ENCODE measurements at places on chromosomes 7 and 10.
A peak's percentile ranks its signal among the peaks of the same experiment; 100 is the strongest.

DNA sequence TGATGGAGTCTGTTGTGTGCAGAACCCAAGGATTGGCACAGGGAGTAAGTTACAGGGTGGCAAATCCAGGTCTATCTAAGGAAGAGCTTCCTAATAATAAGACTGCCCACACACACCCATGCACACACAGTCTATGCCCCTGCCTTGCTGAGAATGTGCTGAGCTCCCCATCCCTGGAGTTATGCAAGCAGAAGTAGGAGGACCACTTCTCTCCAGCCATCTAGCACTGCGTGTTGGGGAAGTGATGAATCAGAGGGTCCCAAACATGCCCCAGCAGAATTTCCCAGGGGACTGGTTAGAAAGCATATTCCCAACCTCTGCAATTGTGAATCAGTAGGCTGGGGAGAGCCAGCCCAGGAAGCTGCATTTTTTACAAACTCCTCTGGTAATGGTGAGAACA, 117.2 kb downstream of the CDH23 start:
- no peak for DNase-seq

DNA sequence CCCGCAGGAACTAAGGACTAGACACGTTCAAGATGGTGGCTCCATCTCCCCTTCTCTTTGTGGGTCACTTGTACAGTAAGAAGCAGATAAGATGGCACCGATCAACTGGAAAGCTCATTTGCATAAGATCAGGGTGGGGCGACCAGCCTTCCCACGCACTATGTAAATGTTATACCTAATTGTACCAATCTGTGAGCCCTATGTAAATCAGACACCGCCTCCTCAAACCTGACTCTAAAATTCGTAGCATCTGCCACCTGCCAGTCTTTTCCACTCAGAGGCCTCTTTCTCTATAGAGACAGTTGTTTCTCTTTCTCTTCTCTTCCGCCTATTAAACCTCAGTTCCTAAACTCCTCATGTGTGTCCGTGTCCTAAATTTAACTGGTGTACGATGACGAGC, 324.5 kb downstream of the PHF14 start:
- no peak for DNase-seq

- DNase-seq, result no peak
Measured at GRCh38 chr10:17708821-17709220, 43.2 kb upstream of the TMEM236 start.

GRCh38 chr10:123865350-123865749, 26.3 kb downstream of the CPXM2 start:
- no peak for DNase-seq

GRCh38 chr10:24344279-24344678, 135.3 kb downstream of the KIAA1217 start:
- no peak for DNase-seq

DNA sequence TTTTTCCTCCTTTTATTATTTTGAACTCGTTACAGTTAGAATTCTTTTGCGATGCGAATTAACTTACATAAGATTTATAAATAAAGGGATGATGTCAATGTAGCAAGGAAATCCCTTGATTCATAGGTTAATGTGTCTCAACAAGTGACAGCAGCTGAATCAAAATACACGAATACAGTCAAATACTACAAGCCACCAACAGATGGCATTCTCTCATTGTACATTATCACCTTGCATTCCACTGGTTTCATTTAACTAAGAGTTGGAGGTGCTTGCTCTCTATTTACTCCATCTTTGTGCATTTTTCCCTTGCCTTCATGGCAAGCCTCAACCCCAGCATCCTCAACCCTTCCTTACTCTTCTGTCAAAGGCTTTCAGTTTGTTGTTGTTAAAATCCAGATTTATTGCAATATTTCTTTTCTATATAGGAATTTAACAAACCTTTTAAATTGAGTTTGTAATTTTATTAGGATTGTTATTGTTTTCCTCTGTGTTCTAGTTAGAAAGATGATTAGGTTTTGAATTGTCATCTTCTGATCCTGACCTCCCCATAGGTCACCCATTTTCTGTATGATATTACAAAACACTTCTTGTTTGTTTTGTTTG, 78.3 kb downstream of the SLC25A40 start:
- DNase-seq, result no peak

- peak; percentile 37 for DNase-seq
Measured at GRCh38 chr10:91798649-91799611, 704 bp downstream of the TNKS2 start.
